ENCODE measurements at places on chromosomes 12 and 14. TPM values are rescaled to one million over a fixed set of nuclear protein-coding genes. Genes with fewer than 3 reads are reported as not detected.
A peak's percentile ranks its signal among the peaks of the same experiment; 100 is the strongest.

DNA sequence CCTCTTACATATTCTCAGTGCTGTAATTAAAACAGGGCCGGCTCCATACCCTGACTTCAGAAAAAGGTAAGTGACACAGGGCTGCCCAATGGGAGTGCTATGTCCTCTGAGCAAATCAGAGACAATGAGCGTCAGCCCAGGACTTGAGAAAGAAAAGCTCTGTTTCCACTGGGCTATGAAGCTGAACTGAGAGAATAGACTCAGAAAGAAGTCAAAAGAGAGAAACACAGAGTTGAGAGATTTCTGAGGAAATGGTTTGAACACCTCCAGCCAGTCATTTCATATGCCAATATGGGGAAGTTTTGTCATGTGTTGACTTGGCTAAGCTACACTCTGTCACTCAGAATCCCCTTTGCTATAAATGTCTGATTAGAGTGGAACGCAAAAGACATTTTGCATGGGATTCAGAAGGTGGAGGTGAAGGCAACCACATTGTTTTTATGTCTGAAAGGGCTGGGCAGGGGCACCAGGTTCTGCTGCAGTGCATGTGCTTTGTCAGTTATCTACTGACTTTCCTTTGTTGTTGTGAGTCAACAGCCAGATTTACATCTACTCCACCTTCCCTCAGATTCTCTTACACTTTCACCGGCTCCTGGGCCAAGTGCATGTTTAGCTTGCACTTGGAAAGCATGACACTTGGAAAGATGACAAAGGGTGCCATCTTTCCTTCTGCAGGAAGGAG, 313.3 kb downstream of the DUSP6 start:
- DNase-seq = no peak

GRCh38 chr12:49642370-49642802, 19.0 kb downstream of the PRPF40B start:
- no peak for DNase-seq

DNA sequence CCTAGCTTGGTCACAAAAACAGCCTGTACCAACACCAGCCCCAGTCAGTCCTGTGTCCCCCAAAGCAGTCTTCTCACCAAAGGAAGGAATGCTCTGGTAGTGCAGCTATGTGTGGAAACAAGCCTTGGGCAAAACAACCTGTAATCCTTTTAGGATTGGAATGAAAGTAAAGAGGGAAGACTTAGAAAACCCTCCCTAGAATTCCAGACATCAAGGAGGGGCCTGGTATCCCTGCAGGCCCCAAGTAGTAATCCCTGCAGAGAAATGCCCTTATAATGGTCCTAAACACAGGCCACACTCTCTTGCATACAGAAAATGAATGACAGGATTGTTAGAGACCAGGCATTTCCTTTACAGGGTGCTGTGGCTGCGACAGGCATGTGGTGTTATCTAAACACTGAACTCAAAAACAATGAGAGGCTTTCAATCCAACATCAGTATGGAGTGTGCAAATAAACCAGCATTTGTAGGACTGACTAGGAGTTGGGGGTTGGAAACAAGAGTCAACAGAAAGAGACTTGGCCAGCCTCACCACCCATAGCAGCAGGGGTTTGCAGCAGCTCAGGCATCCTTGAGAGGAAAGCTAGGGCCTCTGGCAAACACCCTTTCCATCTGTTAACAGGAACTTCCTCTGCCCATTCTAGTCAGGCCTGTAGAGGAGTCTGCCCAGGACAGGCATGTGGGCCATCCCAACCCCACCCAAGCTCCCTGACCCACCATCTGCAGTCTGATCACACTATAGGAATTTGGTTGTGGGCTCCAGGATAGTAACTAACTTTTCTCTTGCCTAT, 59.1 kb downstream of the DCAF5 start:
- DNase-seq = no peak

- no peak for DNase-seq
Observed at GRCh38 chr12:89951050-89951693, 242.5 kb upstream of the ATP2B1 start.

DNA sequence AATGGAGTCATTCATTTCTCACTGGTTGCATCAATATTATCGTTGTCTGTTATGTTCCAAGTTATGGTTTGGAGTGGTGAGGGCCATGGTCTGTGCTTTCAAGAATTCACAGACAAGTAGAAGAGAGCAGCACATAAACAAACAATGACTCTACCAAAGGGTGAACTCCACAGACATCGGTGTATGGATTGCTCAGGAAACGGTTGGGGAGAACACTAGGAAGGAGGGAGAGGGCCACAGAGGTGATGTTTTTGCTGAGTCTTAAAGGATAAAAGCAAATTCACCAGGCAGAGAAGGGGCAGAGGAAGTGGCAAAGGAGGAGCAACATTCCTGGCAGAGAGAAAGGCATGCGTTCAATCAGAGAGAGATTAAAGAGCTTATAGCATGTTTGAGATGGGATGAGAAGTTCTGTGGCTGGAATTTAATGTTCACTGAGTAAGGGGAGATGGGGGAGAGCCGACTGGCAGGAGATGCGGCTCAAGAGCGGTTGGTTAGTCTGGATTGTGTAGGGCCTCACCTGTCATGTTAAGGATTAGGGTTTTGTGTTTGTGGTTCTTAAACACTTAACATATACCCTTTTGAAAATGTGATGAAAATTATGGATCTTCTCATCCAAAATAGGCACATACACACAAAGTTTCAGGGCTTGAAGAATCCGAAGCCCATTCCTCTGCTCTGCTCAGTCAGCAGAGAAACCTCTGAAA, 42.3 kb upstream of the FRMD6 start:
- DNase-seq = no peak

DNA sequence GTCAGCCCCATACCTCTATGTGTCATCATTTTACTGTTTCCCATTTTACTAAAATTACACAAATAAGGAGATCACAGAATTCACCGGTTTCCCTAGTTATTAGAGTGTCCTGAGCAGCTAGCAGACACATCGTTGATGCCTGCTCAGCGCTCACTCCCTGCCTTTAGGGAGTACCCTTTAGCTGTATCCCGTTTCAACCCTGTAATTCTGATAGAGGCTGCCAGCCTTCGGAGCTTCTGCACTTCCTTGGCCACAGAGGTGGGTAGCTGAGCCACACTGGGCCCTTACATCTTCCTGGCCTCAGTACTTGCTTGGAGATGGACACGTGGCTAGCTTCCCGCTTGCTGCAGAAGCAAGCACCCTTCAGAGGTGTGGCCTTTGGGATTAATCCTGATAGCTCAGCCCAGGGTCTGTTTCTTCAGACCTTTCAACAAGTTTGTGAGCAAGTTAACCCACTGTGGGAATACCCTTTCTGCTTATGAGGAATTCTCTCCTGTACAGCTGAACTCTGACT, 14.3 kb upstream of the FBXW8 start:
- no peak for DNase-seq

- no peak for DNase-seq
Observed at GRCh38 chr14:95695913-95696312, 9.7 kb downstream of the TCL1B start.

- DNase-seq = no peak
Observed at GRCh38 chr12:82800185-82800584, 113.5 kb downstream of the TMTC2 start.

DNA sequence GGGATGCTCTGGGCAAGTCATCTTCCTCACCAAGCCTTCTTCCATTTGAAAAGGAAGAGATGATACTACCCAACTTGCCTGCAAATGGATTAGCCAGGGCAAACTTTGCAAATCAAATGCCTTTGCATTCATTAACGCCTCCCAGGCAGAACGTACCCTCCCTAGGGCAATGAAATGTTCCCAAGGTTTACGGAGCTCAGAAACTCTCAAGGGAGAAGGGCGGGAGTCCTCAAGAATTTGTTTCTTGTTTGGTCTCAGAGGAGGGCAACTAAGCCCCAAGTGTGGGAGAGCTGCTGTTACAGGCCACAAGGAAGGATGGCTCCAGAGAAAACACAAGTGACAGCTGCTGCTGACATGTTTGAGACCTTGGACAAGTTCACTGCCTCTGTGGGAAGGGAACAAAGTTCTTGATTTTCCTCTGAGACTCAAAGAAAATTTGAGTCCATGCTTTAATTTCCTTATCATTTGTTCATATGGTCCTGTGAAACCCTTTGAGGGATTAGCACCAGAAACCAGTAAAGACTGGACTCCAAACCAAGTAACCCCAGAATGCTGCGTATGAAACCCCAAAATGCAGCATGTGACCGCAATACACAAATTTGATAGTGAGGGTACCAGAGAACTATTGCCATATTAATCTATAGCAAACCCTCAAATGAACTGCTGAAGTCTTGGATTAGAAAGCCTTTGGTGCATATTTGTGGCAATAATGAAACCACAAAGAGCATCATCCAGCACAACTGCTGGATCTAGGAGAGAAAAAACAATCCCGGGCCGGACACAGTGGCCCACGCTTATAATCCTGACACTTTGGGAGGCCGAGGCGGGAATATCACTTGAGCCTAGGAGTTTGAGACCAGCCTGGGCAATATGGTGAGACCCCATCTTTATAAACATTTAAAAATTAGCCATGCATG, 22.9 kb downstream of the SPTB start:
- DNase-seq = no peak

GRCh38 chr14:104973135-104973384, 5.1 kb downstream of the AHNAK2 start:
- DNase-seq = peak; percentile 65

GRCh38 chr12:101828463-101829196, 2.1 kb downstream of the GNPTAB start:
- DNase-seq = no peak

- peak; percentile 58 for DNase-seq
Observed at GRCh38 chr14:23365732-23366425, 907 bp upstream of the EFS start.

DNA sequence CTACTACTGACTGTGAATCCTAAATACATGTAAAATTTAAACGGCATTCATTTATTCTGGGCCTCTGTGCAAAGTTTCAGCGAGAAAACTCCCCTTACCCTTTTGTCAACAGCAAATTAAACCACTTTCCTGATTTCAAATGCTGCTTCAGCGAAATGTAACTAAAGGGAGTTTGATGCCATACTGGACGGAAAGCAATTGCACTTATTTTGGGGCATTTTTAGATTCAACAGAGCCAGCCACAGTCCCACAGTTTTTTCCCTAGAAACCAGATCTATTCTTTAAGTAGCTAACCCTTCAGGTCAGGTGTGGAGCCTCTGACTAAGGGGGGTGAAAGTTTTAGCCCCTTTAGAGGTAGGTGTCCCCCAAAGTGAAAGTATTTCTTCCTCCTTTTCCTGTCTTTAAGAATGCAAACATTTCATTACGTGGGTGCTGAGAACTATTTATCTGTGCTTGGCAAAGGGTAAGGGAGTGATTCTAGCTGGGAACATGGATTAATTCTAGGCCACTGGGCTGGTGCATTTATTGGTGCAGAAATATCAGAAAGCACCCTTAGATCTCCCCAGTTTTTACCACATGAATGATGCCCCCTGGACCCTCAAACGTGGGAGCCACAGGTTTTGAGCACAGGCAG, 72.7 kb downstream of the SPTB start:
- DNase-seq = no peak

DNA sequence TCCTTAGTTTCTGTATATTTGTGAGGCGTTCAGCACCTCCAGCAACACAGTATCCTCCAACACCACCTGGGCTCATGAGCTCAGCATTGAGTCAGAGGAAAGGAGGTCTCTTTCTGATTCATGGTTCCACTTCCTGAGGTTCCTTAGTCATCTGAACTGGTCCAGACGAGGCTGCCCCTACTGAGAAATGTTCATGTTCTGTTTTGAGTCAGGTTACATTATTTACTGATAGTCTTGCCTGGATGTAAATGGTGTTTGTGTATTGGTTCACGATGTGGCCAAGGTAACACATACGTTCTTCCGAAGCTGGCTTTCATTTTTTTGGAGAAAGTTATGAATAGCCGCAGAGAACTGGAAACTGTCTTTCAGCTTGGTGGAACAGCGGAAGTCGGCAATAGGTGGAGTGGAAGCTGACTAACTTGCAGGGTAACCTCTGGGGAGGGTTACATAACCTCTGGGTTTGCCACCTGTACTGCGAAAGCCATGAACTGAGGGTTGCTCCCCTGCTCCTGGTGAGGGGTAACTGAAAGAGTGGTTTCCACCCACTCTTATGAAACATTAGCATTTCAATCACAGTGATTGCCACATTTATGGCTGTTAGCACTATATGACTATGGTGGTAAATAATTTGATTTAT, 42.2 kb upstream of the MANSC4 start:
- no peak for DNase-seq

DNA sequence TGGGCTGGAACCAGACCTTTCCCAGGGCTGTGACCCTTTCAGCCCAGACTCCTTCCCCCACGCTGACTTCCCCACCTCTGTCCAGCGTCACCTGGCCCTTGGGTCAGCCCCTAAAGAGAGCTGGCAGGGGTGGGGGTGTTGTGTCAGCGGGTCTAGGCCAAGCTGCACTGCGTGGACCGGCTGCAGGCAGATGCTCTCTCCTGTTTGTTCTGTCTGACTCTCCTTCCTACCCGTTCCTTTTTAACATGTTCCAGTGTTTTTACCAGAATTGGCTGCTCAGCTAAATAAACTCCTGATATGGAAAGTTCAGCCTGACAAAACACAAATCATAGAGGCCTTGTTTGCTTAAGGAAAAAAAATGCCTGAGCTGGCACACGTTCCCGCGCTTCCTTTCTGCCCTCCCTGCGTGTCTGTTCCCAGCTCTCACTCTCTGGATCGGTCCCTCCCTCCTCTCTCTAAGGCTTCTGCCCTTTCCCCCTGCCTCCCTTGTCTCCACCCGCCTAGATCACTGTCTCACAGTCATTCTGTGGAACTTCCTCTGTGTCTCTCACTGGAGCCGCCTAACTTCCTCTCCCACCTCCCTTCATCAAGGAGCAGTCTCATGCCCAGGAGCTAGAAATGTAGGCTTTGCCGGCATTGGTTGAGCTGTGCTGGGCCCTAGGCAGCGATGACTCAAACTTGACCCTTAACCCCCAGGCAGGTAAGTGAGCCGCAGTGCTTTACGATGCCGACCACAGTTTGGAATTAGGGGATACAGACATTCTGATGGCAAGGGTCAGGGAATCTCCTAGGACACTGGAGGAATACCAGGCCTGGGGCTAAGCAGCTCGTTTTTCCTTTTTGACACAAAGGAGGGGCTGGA, 15.5 kb upstream of the MLXIP start:
- peak; percentile 56 for DNase-seq

GRCh38 chr14:94542111-94542810, 19.0 kb upstream of the SERPINA4 start:
- no peak for DNase-seq

GRCh38 chr12:84805474-84805858, 107.1 kb downstream of the SLC6A15 start:
- no peak for DNase-seq

DNA sequence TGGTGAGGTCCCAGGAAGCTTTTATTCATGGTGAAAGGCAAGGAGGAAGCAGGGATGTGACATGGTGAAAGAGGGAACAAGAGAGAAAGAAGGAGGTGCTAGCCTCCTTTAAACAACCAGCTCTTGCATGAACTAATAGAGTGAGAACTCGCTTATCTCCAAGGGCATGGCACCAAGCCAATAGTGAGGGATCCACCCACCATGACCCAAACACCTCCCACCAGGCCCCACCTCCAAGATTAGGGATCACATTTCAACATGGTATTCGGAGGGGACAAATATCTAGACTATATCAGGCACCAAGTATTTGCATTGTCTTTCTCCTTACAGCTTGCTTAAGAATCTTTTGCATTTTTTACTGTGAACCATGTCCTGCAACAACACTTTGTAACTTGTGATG, 91.9 kb upstream of the DHRS4 start:
- DNase-seq = no peak

Gene RPS6KA5
- 8.2 TPM for total RNA-seq

Gene STYK1
- total RNA-seq = 2.9 TPM

Gene CLEC7A
- 2.0 TPM for total RNA-seq

Gene FAM161B
- 20.8 TPM for total RNA-seq

Gene OR10P1
- not detected for total RNA-seq

Gene TRIM9
- 28.5 TPM for total RNA-seq

Gene E2F7
- 1.2 TPM for total RNA-seq

Gene EEA1
- 15.5 TPM for total RNA-seq

Gene METTL1
- total RNA-seq = 1.2 TPM

Gene IL23A
- not detected for total RNA-seq
